Suppressor macrophage (primary cell): ENCODE measurements at places on chromosomes 3 and 15.

DNA sequence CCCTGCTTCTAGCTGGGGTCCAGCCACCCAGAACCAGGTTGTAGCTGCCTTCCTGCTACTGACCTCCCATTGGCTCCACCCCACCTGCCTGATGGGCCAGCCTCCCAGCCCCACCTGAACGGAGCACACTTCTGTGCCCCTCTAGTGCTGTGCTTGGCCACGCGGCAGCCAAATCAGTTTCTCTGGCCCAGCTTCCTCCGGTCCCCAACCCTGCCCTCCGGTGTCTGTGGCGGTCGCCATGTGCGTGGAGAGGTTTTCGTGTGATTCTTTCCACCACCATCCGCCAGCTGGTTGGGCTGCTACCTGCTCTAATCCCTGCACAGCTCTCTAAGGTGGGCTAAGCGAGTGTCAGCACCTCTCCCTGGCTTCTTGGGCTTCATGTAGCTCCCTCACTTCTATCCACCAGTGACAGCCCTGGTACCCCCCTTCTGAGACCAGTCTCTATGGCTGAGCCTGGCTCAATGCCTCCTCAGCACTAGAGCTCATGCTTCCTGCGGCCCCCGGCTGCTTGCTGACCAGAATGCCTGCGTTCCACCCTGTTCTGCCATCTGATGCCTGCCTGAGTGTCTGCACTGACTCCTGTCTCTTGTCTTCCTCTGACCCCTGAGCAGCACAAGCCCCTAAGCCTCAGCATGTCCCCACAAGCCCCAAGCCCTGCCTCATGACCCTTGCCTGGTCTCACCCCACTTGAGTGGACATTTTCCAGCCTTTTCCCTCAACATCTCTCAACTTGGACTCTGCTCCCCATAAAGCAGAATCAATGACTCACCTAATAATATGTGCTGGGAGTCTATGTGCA lies 23.2 kb upstream of the MAGEF1 start:
- DNase-seq: no peak

- no peak for DNase-seq
Measured at GRCh38 chr3:133948996-133949395, 53.3 kb upstream of the RAB6B start.

- no peak for DNase-seq
Measured at GRCh38 chr3:172444821-172445220, 3.4 kb downstream of the GHSR start.

GRCh38 chr15:30906366-30906765 lies 2.7 kb downstream of the FAN1 start:
- no peak for DNase-seq

GRCh38 chr3:171001957-171002694 lies 24.4 kb downstream of the SLC2A2 start:
- DNase-seq: no peak

DNA sequence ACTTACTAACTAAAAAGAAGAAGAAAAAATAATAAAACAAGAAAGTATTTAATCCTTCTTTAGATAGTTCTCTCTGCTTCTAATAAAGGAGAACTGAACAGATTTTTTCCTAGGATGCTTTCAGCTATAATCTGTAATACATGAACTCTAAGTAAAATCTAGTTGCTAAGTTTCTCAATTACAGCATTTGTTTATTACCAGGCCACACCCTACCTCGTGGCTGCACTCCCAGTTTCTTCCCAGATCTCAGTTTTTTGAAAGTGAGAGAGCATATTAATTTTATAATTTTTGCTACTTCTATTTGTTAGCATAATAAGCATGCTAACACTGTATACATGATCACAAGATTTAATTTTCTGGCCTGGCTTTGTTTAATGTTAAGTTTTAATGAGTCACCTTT lies 258.3 kb downstream of the IL5RA start:
- no peak for DNase-seq

- no peak for DNase-seq
Measured at GRCh38 chr15:74789741-74790079, 7.8 kb downstream of the CSK start.

DNA sequence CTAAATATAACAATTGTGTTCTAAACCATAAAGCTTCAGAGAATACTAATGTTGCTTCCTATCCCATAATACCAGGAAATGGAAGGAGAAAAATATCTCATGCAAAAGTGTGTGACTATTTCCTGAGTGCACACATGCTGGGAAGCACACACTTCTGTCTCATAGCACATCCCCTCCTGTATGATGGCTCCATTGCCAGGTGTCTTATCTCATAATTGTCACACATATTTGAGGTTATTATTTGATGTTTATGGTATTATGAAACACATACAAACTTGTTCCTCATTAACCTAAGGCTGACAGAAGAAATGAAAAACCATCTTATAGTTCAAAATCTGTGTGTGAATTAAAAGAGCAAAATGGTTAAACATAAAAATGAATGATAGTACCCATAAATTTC lies 65.4 kb downstream of the SERP1 start:
- DNase-seq: no peak

DNA sequence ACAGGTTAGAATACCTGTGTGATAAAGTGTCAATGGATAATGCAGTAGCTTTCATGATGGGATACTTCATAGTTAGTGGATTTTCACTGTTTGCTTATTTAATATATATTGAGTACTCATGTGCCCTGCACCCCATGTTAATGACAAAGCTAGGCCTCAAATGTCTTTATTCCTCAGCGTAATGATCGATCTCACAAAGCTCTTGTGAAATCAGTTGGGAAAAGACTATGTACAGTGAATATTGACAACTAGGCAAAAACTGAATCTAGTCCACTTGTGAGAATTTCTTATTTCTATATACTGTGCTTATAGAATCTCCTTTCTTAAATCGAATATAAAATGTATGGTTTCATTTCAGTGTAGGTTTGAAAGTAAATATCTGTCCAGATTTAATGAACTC lies 17.9 kb downstream of the SMC4 start:
- no peak for DNase-seq

DNA sequence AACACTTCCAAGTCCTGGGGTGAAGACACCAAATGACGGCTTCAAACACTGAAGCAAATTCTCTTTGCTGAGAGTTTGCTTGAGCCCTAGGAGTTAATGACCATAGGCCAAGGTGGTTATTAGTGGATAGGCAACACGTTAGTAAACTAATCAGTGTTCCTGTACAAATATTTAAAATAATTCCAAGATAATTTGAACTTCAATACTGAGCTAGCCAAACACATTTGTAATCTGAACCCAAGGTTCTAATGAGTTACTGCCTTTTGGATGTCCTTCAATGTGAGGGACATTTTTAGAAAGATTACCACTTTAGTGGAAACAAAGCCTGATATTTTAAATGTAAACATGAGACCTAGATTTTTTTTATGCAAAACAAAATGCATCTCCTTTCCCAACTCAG lies 94.6 kb downstream of the THRB start:
- DNase-seq: no peak

- DNase-seq: no peak
Measured at GRCh38 chr15:43211224-43211735, 9.5 kb downstream of the EPB42 start.

- DNase-seq: no peak
Measured at GRCh38 chr15:28111543-28111942, 12.4 kb upstream of the OCA2 start.

DNA sequence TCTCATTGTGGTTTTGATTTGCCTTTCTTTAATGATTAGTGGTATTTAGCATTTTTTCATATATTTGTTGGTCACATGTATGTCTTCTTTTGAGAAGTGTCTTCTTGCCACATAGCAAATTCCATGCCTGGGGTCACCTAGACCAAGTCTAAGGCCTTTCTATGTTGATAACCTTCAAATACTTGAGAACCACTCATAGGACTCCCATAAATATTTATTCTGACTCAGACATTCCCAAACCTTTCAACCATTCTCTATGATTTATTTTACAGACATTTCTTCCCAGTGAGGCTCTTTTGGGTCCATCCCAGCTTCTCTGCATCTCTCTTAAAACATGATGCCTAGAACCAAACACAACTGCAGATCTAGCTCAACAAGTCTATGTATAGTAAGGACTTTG lies 69.2 kb downstream of the ATP8B4 start:
- no peak for DNase-seq
